ENCODE measurements at places on chromosomes 5 and 9.
A peak's percentile ranks its signal among the peaks of the same experiment; 100 is the strongest.

DNA sequence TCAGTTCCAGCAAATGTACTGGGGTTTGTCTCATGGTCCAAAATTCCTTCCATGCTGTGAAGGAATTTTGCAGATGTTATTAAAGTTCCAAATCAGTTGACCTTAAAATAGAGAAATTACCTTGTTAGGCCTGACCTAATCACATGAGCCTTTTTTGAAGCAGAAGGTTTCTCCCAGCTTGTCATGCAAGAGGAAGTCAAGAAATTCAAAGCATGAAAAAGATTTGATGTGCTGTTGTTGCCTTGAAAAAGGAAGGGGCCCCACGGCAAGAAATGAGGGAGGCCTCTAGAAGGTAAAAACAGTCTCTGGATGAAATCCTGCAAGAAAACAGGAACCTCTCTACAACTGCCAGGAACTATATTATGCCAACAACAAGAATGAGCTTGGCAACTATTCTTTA, 24.2 kb upstream of the HAPLN1 start:
- no peak for DNase-seq

- DNase-seq = no peak
Measured at GRCh38 chr5:57776035-57776434, 293.4 kb upstream of the ACTBL2 start.

GRCh38 chr5:67082941-67083340, 113.7 kb downstream of the CD180 start:
- no peak for DNase-seq

GRCh38 chr5:135322271-135322670, 76.8 kb downstream of the MACROH2A1 start:
- no peak for DNase-seq

GRCh38 chr9:128049843-128050242, 17.3 kb downstream of the NAIF1 start:
- DNase-seq = no peak

DNA sequence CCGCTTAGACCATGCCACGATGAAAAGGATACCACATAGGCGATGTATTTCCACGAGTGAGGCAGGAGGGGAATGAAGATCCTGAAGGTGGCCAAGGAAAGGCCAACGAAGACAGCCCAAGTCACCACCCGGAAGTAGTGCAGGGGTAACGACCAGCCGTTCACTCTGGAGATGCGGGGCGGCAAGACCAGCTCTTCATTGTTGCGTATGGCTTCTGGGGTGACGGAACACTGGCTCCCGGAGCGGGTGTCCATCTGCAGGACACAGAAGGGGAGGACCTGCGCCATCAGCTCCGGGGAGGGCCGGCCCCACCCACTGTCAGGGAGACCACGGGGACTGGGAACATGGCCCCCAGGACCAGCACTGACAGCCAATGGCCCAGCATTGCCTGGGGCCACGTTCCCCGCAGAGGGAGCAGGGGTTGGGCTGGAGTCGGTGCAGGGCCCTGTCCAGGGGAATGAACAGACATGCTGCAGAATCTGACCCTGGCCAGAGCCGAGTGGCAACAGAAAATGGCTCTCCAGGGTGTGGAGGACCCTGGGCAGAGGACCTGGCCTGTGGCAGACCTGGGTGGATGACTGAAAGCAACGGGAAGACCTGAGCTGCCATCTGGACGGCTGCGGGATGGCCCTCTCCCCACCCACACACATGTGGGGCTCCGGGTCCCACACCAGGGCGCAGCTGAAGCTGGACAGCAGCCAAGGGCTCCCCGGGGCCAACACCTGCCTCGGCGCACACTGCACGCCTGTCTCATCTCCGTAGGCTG, 17.7 kb downstream of the ZDHHC11B start:
- no peak for DNase-seq

DNA sequence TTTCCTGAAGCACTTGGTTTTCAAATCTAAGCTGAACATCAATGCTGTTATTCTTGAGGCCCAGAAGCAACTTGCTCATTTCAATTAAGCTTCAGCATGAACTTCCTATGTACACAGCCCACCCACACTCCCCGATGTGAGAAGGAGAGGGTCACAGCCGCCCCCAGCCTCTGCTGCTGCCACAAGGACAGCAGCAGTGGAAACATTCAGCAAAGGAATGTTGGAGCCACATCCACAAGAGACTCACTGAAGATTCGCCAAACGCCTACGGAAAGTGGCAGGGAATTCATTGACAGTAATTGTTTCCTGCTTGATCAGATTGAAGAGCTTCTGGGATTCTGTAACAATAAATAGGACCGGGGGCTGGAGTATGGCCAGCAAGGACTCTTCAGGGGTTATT, 2.9 kb downstream of the TGFBI start:
- no peak for DNase-seq

- DNase-seq = no peak
Measured at GRCh38 chr9:3692606-3693005, 166.8 kb upstream of the RFX3 start.

- DNase-seq = no peak
Measured at GRCh38 chr9:27963836-27964235, 390.6 kb upstream of the C9orf72 start.

DNA sequence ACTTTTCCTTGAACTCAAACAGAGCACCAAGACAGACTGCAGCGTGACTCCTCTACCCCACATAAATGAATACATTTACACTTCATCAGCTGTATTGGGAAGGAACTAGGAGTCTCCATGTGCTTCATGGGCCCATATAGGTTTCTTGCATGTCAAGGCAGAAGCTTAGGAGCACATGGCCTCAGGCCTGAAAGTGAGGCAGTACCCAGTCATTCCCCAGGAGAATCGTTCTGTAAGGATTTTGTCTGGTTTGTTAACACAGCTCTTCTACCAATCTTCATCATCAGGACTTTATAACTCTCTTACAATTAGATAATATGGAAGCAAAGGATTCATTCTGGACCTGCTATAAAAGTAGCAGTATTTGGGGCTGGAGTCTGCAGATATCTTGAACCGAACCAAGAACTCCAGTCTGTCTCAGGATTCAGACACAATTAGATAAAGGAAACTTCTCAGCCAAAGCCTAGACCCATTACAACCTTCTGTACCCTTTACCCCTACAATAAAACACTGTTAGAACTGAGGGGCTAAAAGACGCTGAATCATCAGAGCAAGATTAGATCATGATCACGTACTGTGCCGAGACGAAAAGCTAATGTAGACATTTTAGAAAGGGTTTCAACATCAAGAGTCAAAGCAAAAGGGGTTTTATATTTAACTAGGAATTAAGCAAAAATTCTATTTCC, 385.5 kb upstream of the SLC30A5 start:
- DNase-seq = no peak

DNA sequence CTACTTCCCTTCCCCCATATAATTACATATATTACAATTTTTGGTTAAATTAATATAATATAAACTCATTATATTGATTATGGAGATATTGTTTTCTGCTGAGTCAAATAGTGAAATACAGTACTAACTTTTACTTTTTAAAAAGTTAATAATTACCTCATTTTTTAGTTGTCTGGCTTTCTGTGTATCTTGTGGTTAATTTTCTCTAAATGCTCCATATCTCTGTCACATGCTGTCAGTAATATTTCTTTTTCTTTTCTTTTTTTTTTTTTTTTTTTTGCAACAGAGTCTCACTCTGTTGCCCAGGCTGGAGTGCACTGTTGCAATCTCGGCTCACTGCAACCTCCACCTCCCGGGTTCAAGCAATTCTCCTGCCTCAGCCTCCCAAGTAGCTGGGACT, 23.2 kb downstream of the STX17 start:
- DNase-seq = no peak

DNA sequence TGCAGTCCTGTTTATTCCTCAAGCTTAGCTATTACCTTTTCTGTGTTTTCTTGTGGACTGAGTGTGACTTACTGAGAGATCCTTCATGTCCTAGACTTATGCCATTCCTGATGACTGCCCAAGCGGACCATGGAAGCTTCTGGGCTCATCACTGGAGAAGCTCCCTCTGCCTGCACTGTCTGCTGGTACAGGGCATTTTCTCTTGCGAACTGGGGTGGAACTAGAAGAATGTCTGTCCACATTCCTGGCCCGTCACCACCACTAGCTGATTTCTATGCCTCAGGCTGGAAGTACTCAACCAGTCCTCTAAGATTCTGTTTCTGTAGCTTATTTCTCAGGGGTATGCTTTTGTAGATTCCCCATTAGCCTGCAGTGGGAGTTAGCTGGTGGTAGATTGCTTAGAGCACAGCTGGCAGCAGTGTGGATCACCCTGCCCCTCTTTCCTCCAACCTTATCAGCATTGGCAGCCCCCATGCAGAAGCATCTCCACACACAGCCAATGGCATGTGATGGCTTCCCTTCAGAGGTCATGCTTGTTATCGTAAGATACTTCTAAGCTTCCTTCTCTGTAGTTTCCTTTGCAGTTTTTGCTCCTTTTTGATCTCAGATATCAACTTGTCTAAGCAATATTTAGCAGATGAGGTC, 12.4 kb downstream of the SLC36A1 start:
- DNase-seq = no peak

DNA sequence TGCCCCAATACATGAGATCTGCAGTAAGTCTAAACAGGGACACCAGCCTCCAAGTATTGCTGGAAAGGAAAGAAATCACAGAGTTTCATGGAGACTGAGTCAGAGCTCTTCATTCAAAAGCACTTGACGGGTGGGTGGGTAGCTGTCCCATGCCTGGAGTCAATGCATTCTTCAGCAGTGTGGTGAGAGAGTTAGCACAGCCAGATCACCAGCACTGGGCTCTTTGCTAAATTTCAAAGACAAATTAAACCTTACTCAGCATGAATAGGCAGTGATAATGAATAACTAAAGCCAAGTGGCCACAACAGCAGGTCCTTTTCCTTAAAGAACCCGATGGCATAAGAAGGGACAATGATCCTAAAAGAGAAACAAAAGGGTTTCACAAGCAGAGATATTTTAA, 192.4 kb downstream of the ACTL7B start:
- no peak for DNase-seq

- no peak for DNase-seq
Measured at GRCh38 chr5:172700365-172701290, 59.6 kb downstream of the NEURL1B start.

- no peak for DNase-seq
Measured at GRCh38 chr9:87503430-87503829, 5.8 kb downstream of the DAPK1 start.

- DNase-seq = no peak
Measured at GRCh38 chr9:7974335-7974960, 174.9 kb upstream of the DMAC1 start.

DNA sequence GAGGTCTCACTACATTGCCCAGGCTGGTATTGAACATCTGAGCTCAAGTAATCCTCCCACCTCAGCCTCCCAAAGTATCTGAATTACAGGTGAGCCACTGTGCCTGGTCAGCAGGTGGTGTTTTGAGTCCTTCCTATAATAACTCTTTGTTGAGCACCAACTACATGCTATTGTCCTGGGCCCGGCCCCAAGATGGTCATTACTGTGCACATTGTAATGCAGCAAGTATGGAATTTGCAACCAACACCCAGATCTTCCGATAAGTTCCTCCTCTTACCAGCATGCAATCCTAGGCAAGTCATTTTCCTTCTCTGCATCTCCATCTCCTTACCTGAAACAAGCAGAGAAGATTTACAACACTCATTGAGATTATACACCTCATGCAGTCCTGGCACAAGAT, 510.3 kb upstream of the KLF4 start:
- DNase-seq = no peak

- DNase-seq = no peak
Measured at GRCh38 chr9:99172124-99173091, 49.3 kb downstream of the ALG2 start.

DNA sequence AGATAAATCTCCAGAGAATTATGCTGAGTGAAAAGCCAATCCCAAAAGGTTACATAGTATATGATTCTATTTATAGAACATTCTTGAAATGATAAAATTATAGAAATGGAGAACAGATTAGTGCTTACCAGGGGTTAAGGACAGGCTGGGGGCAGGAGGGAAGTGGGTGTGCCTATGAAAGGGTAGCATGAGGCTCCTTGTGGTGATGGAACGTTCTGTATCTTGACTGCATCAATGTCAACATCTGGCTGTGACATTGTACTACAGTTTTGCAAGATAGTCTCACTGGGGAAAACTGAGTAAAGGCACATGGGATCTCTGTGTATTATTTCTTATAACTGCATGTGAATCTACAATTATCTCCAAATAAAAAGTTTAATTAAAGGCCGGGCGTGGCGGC, 22.3 kb downstream of the ORM2 start:
- no peak for DNase-seq

GRCh38 chr5:166980666-166981065, 1310.8 kb upstream of the WWC1 start:
- DNase-seq = no peak

DNA sequence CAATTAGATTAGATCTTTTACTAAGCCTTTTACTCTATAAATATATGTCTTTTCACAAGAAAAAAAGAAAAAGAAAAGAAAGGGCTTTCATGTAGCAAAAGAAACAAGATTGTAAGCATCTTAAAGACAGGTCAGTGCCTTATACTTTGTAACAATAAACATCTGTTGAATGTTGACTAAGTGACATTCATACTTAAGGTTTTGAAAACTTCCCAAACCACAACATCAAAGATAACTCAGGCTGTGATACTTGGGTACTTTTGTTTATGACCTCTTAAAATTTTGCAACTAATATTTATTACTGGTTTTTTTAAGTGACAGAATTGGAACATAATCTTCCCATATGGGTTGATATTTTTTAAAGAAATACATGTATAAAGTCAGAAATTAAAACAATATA, 7.4 kb downstream of the GRAMD2B start:
- DNase-seq = no peak

DNA sequence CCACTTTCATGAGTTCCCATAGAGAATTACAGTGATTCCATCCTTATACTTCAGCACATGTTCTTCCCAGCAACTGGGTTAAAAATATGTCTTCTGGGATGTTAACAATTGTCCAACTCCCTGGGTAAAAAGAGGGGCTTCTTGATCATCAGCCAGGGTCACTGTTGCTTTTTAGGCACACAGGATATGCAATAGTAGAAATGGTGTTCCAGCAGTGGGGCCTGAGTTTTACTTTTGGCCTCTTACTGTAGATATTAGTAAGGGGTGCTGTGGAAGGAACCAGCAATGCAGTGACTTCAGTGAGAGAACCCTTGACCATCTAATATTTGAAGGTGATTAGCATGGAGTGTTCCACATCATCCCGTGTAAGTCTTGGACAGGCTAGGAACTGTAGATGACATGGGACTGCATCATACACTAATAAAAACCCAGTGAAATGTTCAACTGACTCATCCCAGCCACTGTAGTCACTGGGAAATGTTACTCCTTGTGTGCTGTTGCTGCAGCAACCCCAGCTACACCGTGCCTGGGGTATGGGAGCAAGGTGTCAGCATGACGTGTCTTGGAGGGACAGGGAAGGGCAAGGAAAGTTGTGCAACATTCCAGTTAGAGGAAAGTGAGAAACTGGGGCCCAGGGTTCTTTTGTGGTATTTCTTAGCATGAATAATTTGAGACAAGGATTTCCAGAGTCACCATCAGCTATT, 610.9 kb downstream of the RAB3C start:
- no peak for DNase-seq

DNA sequence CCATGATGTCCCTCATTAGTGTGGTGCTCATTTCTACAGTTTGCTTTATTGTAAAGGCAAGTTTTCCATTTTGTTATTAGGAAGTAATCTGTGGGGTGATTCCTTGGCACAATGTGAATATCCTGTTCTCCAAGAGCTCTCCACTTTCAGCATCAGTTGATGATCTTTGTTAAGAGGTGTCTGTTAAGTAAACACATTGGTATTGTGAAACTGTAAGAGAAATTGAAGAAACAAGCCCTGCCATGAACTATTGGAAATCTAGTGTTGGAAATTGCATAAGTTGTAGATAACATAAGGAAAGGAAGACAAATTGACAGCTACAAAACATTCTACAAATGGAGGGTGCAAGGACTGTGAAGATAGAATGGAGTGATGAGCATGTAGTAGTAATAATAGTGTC, 17.2 kb downstream of the RNF14 start:
- DNase-seq = no peak

GRCh38 chr5:133868946-133869518, 99.4 kb downstream of the C5orf15 start:
- DNase-seq = peak; percentile 74
